ENCODE measurements at places on chromosomes 16 and 17. TPM values are rescaled to one million over a fixed set of nuclear protein-coding genes. Genes with fewer than 3 reads are reported as not detected.

Gene CSH2
- total RNA-seq, result not detected

Gene TMEM219
- total RNA-seq, result 90.4 TPM

Gene KIF19
- not detected for total RNA-seq

Gene CDRT15
- total RNA-seq, result not detected

Gene PPP4C
- 145 TPM for total RNA-seq

Gene CYGB
- 1.0 TPM for total RNA-seq

Gene NOG
- total RNA-seq, result 0.78 TPM

Gene LPCAT2
- 4.7 TPM for total RNA-seq

Gene CDH3
- total RNA-seq, result 0.19 TPM

Gene TEKT1
- total RNA-seq, result not detected

Gene TAT
- total RNA-seq, result not detected

Gene ZSCAN10
- total RNA-seq, result 0.33 TPM

Gene GP2
- not detected for total RNA-seq

Gene FBXO47
- not detected for total RNA-seq

Gene HOXB8
- 8.4 TPM for total RNA-seq

Gene EVI2A
- total RNA-seq, result not detected

Gene HBM
- not detected for total RNA-seq

Gene GCSH
- total RNA-seq, result 61.9 TPM

Gene KRT33B
- total RNA-seq, result not detected

Gene SPAG7
- 71.7 TPM for total RNA-seq

Gene CLDN9
- 0.29 TPM for total RNA-seq

Gene NDRG4
- 28.5 TPM for total RNA-seq

Gene ST6GALNAC2
- total RNA-seq, result 0.67 TPM

Gene TSR1
- total RNA-seq, result 63.2 TPM

Gene CCL16
- total RNA-seq, result not detected

Gene SGSH
- 23.9 TPM for total RNA-seq

Gene ELMO3
- 1.5 TPM for total RNA-seq

Gene MED31
- 30.0 TPM for total RNA-seq

Gene MC1R
- total RNA-seq, result 6.5 TPM

Gene PRSS33
- not detected for total RNA-seq

Gene TEX14
- total RNA-seq, result 0.29 TPM

Gene STAT3
- total RNA-seq, result 84.9 TPM

Gene ARL5C
- total RNA-seq, result not detected

Gene KRTAP3-2
- total RNA-seq, result not detected

Gene KRT33A
- total RNA-seq, result not detected

Gene HID1
- 17.5 TPM for total RNA-seq

Gene RPRML
- 0.34 TPM for total RNA-seq

Gene ZNF287
- 15.2 TPM for total RNA-seq

Gene TBC1D3H
- not detected for total RNA-seq

Gene KRTAP4-6
- total RNA-seq, result not detected

Gene GP1BA
- not detected for total RNA-seq

Gene ST6GALNAC1
- not detected for total RNA-seq

Gene KCNH4
- 0.29 TPM for total RNA-seq

Gene SERPINF2
- total RNA-seq, result 3.2 TPM

Gene FOXN1
- not detected for total RNA-seq

Gene TBC1D3D
- not detected for total RNA-seq

Gene PRSS21
- total RNA-seq, result not detected

Gene DLX4
- 1.7 TPM for total RNA-seq

Gene CNTNAP4
- not detected for total RNA-seq

Gene CIBAR2
- total RNA-seq, result not detected

Gene KRT40
- total RNA-seq, result not detected
